ENCODE measurements at places on chromosomes 5 and 9.

DNA sequence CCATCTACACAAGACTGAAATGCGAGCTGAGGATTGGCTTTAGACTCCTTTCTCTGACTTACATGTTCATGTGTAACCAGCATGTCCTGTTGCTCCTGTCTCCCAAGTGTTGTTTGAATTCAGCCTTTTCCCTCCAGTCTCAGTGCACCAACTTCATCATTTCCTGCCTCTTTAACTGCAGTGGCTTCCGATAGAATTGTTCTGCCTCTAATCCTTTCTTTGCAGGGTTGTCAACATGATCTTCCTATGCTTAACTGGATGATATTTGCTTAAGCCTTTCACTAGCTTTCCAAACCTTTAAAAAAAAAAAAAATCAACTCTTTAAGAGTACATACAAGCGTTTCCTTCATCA, 6.7 kb upstream of the FYB1 start:
- no peak for DNase-seq

- DNase-seq: no peak
These were observed 37.1 kb upstream of the LRRC14B start for GRCh38 chr5:154236-154635.

DNA sequence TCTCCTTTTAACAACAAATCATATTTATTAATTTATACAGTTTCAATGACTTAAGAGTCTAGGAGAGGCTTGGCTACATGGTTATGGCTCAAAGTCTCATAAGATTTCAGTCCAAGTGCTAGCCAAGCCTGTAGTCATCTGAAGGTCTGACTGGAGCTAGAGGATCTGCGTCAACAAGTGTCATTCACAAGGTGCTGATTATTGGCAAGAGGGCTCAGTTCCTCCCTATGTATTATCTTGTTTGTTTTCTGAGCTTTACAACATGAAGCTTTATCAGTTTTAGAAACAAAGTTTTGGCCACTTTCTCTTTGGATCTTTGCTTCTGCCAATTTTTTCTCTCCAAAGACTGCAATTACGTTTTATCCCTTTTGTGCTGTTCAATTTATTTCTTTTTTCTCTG, 94.7 kb downstream of the RICTOR start:
- DNase-seq: no peak

- DNase-seq: no peak
These were observed 6.8 kb upstream of the SLC2A8 start for GRCh38 chr9:127390248-127390545.

- no peak for DNase-seq
These were observed 21.4 kb downstream of the SPZ1 start for GRCh38 chr5:80341016-80341775.

DNA sequence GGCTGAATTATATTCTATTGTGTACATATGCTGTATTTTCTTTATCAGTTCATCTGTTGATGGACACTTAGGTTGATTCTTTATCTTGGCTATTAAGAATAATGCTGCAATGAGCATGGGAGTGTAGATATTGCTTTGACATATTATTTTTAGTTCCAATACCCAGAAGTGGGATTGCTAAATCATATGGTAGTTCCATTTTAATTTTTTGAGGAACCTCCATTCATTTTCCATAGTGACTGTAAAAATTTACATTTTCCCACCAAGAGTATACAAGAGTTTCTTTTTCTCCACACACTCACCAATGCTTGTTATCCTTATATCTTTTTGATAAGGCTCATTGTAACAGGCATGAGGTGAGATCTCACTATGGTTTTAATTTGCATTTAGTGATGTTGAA, 19.4 kb downstream of the JAK2 start:
- no peak for DNase-seq

DNA sequence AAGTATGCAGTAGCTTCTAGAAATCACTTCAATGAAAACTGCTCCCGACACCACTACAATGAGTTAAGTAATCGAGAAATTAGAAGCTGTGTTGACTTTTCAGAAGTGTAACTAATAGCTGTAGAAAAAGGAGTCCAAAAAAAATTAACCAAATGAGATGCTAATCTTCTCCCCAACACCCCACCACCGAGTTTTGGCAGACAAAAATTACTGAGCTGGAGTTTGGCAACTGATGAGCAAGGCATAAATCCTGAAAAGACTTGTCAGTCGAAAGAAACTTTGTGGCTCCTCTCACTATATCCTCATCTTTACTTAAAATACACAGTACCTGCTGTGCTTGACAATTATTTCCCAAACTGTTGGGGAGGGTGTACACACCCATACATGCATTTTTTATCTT, 191.9 kb downstream of the EBF1 start:
- no peak for DNase-seq

DNA sequence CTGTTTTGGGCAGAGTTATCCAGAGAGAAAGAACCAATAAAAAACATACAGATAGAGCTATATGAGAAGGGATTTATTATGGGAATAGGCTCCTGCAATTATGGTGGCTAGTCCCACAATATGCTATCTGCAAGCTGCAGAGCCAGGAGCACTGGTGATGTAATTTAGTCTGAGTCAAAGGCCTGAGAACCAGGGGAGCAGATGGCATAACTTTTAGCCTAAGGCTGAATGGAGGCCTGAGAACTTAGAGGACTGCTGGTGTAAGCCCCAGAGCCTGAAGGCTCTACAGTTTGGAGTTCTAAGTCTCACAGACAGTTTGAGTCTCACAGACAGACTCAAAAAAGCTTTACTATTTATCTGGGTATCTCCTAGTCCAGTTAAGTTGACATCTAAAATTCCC, 263.8 kb downstream of the FBXL7 start:
- DNase-seq: no peak

DNA sequence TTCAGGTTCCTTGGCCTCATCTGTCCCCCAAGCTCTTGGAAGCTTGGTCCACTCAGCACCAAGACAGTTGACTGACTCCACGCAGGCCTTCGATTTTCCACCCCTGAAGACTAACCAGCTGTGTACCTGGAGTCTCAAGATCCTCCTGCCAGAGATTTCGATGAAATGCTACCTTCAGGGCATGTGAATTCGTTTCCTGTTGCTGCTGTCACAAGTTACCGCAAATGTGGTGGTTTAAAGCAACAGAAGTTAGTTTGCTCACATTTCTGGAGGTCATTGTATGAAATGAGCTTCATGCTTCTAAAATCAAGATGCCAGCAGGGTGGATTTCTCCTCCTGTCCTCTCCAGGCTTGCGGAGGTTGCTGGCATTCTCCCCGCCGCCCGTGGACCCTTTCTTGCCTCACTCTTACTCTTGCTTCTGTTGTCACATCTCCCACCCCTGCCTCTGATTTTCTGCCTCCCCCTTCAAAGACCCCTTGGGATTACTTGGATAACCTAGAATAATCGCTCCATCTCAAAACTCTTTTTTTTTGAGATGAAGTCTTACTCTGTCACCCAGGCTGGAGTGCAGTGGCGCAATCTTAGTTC, 27.6 kb upstream of the RETREG1 start:
- no peak for DNase-seq

GRCh38 chr5:5523066-5523505, 100.6 kb downstream of the ICE1 start:
- DNase-seq: peak; percentile 1

DNA sequence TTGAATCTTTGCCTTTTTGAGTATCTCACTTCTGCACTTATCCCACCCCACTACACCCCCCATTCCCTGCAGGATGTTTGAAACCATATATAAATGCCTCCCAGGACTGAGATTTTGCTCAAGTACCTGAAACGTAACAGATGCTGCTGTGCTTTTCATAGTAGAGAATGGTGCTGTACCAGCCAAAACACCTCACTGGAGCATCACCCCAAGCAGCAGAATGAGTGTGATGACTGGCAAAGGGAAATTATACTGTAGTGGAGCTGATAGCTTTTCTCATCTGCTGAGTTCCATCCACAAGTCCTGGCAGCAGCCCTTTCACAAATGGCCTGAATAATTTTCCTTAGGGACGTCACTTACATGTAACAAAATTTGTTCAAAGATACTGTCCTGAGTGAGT, 246.1 kb downstream of the KDM4C start:
- no peak for DNase-seq

- DNase-seq: no peak
These were observed 146.6 kb downstream of the MAN2A1 start for GRCh38 chr5:109836280-109836679.

- DNase-seq: no peak
These were observed 259.2 kb downstream of the ARRDC3 start for GRCh38 chr5:91123901-91124300.

- no peak for DNase-seq
These were observed 12.0 kb upstream of the PHYKPL start for GRCh38 chr5:178244576-178244975.

DNA sequence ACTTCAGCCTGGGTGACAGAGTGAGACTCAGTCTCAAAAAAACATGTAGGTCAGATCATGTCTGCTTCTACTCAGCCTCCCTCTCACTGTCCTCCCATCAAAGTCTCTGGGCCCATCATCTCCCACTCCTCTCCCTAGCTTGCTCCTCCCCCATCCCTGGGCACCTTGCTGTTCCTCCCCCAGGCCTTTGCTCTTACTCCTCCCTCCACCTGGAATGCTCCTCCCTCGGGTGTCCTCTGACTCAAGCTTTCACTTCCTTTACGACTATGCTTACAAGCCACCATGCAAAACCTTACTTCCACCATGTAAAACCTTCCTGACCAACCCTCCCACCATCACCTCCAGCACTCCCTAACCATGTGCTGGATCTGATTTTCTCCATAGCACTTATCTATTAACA, 51.5 kb downstream of the MTMR12 start:
- DNase-seq: no peak

DNA sequence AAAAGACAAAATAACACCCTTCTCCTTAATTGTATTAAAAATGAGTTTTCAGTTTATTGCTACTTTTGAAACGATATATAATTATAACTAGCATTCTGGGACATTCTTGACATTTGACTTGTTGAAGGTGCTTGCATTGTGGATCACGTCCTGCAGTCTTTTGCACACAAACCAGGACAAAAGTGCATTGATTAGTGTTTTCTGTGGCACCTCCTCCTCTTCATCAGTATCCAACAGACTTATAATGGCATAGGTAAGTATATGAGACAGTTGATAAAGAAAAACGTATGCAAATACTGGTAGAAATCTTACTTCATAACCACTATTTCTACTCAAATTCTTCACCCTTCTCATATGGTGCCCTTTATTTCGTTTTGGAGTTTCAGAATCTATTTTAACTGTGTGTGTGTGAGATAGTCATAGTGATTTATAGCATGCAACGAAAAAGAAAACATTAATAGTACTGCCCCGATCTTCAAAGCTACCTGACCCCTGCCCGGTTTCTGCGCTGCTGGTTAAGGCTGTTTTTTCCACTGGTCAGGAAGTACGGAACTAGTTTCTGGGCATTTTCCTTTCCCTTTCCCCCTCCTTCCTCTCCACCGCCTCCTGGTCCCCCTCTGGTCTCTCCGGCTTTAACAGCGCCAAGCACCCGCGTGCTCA, 639 bp upstream of the RASA1 start:
- no peak for DNase-seq

GRCh38 chr9:105405514-105406131, 42.2 kb upstream of the FSD1L start:
- peak; percentile 56 for DNase-seq

Measured in astrocyte of the spinal cord (primary cell).